ENCODE measurements at places on chromosomes 1 and 21.

GRCh38 chr1:34879230-34879629, 19.7 kb upstream of the SMIM12 start:
- no peak for DNase-seq

DNA sequence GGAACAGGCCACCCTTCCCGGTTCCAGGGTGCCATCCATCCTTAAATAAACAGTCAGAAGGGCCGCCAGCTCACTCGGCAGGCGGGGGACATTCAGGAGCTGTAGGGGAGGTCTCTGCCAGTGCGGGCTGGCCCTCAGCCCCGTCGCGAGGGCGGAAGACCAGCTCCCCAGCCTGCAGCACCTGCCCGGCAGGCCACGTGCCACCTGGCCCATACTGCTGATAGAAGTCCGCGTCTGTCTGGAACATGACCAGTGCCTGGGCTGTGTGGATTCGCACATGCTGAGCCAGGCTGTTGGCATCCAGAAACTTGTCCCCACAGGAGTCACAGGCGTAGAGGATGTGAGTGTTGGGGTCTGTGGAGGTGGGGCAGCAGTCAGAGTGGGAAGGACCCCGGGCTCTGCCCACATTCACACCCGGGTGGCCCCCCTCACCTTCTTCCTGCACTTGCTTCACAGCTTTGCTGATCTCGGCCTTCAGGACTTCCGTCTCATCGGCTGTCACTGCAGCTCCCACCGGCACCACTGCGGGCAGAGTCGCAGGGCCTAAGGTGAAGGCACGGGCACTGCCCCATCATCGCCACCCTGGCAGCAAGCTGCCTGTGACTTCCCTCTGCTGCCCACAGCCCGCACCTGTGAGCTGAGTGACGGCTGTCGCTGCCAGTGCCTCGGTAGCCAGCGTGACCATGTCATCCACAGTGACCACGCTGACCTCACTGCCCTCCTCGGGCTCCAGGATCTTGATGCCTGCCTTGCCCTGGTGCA, 33.8 kb downstream of the ZBTB17 start:
- no peak for DNase-seq

DNA sequence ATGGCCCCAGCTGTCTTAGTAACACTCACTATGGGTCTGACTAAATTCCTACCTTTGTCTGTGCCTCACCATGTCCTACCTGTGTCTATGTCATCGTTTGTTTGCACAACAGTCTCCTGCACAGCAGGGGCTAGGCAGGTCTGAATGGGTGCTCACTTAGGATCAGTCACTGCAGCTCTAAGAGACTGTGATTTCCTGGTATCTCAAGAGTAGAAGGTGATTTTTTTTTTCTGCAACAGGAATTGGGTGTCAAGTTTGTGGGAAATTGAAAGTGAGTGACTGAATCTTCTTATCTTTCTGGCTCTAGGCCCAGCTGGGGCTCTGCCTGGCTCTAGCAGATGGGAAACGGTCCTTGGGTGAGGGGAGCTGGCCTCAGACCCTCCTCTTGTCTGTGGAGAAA, 46.4 kb upstream of the TRABD2B start:
- DNase-seq, result no peak

GRCh38 chr1:78075621-78076020, 29.9 kb downstream of the GIPC2 start:
- no peak for DNase-seq

- no peak for DNase-seq
Measured at GRCh38 chr1:156591181-156591431, 470 bp upstream of the NAXE start.

All from stimulated activated CD4-positive, alpha-beta T cell treated with anti-CD3 and anti-CD28 coated beads, Interleukin-1b, Interleukin-23, amount 100 ng/mL, for 4 hours (primary cell).